ENCODE measurements at places on chromosomes 6 and 20.

- DNase-seq = no peak
Observed at GRCh38 chr20:49759266-49759950, 45.7 kb upstream of the B4GALT5 start.

GRCh38 chr20:33076662-33077372, 2.6 kb upstream of the BPIFB4 start:
- DNase-seq = no peak

GRCh38 chr6:143559051-143559660, 47.6 kb upstream of the FUCA2 start:
- no peak for DNase-seq

GRCh38 chr6:68642081-68642480, 7.0 kb downstream of the ADGRB3 start:
- DNase-seq = no peak

GRCh38 chr6:31170987-31171671, 647 bp upstream of the POU5F1 start:
- DNase-seq = no peak

DNA sequence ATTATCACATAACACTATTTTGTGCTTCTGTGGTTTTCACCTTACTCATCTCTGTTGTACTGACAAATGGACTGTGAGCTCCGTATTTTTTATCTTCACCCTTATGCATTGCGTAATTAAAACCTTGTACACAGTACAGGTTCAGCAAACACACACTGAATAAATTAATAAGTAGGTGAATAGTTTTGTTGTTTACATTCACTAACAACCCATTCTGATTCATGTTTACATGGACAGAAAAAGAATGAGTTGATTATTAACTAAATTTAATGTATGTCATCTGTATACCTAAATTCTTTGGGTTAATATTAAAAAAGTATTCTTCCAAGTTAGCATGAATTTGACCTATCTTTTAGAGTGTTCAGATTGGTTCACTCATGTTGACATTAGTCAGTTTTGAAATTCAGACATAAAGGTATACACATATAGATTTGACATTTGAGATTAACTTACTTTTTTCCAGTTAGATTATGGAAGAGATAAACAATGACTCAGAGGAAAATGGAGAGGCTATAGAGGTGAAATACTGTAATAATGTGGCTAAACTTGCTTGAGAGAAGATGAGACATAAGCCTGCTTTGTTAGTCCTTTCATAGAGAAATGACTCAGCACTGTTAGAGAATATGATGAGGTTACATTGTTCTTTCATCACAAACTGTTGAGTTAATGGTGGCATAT, 541.7 kb upstream of the FLRT3 start:
- no peak for DNase-seq
